Left renal pelvis (tissue), 4 donors: ENCODE measurements at places on chromosomes 13 and 19.

DNA sequence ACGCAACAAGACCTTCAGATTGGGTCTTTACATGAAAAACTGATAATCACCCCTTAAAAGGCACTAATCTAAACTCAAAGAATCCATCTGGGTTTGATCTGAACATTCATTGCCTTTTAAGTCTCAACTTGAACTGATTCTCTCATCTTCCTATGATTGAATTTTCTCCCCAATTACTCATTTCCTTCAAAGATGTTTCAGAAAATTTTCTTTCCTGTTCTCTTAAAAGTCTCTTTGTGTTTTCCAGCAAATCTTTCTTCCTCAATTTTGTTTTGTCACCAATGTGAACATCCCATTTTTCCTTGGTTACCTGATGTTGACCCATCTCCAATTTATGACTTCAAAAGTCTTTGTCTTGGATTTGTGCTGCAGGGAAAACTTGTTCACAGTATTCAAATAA is 234.3 kb downstream of the DACH1 start:
- no peak for DNase-seq

GRCh38 chr19:35879770-35880317 is 11.5 kb downstream of the APLP1 start:
- DNase-seq: no peak

- no peak for DNase-seq
Measured at GRCh38 chr13:35720290-35720689, 243.8 kb upstream of the MAB21L1 start.

DNA sequence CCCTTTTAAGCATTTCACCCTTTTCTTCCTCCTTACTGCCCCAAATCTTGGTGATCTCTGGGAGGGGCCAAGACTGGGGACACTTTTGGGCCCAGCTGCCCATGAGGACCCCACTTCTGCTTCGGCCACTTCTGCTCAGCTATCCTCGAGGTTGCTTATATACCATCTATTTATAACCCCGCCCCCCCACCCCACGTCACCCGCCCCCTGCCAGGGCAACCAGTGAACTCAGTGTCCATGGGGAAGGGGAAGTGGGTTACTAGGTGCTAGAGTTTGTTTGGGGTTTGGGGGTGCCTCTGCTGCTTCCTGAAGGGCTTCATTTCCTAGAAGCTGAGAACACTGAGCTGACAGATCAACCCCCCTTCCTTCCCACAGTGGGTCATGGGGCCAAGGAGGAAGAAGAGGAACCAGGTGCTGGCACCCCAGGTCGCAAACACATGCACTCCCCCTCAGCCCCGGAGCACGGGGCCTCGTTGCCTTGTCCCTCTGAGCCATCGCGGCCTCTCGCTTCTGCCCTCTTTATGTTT is 6.1 kb upstream of the ADGRE5 start:
- DNase-seq: no peak

DNA sequence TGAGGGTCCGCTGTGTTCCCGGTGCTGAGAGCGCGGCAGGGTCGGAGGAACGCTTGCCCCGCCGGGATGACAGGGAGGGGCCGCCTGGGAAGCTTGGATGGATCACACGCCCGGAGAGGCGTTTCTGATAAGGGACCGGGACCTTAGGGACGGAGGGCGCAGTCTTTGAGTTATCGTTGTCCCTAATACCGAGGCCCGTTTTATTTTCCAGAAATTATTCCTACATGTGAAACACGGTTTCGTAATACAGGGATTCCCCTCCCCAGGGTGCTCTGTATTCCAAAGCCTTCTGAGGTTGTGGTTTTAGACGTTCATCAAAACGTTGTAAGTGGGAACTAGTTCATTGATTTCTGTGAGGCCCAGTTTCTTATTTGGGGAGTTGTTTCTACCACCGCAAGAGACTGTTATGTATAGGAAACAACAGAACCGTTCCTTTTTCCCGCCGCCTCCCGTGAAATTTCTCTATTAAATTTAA is 752 bp downstream of the PDCD5 start:
- DNase-seq: no peak
